ENCODE measurements at places on chromosomes 1 and 21.

DNA sequence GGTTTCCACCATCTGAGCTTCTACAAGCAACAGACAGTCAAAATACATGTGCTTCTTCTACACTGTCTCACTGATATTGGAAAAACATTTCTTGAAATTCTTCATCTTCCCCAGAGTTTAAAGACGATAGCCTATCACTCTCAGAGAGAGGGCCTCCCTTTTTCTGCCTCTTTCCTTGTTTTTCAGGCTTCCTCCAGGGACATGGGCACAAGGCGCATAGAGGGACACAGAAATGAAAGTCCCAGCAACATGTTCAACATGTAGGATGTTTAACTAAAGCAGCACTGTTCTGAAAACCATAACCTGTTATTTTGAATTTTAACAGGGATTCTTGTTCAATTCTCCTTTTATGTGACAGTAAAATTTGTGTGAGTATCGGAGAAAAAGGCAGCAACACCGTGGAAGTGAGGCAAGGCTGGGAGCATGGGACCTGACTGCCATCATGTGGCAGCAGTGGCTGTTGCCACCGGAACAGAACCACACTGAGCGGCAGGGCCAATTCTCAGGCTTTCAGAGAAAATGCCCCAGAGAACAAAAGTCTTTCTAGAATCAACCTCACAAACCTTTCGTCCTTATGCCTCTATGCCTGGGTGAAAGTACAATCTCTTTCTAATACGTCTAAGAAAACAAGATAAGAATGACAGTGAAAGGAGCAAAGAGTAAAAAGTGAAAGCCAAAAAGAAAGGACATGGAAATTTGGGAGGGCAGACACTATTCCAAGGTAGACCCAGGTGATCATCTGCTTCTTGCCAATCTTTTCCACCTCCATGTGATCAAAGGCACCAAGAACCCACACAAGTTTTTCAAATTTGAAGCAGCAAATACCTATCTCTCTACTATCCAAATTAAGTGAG is 54.5 kb downstream of the PCNX2 start:
- DNase-seq = no peak

DNA sequence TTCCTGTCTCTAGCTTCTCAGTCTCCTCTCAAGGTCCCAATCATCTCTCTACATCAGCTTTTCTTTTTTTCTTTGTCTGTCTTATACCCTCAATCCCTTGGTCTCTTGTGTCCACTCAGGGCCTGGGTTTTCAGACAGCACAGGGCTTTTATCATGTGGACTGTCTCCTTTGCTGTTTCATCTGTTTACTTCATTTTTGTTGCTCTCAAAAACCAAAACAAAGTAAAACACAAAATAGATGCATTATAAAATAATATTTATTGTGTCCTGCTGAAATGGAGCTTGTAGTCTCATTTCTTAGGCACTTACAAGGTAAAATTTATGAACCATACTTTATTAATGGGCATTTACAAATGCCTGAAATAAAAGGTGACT is 17.8 kb upstream of the SLAMF6 start:
- no peak for DNase-seq

GRCh38 chr1:5658340-5659316 is 333.6 kb downstream of the NPHP4 start:
- no peak for DNase-seq

DNA sequence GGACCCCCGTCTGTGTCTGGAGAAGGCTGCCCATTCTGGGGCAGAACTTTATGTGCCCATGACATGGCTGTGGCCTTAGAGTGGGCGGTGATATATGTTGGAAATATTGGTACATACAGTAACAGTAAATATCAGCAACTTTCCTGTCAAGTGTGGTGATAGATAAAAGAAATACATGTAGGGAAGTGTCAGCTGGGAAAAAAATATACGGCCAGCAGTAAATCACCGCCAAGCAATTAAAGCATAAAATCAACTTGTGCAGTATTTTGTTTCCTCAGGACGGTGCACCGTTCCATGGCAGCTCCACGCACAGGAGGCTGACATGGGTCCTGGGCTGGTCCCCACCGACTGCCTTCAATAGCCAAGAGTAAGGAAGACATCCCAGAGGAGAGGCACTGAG is 27.4 kb downstream of the LHX4 start:
- DNase-seq = no peak

GRCh38 chr1:155978973-155979429 is 654 bp upstream of the ARHGEF2 start:
- DNase-seq = no peak

DNA sequence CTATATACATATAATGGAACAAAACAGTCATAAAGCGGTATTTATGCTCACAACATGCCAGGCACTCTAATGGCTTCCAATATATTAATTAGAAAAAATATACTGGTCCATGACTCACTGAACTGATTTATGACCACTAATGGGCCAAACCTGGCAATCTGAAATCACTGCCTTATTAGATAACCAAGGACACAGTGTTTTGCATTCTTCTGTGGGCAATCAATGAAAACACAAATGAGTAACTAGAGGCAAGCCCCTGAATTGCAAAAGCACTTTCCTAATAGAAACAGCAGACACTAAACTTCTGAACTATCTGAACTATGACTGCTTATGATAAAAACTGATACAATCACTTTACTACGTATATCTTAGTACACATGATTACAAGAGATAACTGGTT is 3.5 kb downstream of the GCLM start:
- DNase-seq = no peak

DNA sequence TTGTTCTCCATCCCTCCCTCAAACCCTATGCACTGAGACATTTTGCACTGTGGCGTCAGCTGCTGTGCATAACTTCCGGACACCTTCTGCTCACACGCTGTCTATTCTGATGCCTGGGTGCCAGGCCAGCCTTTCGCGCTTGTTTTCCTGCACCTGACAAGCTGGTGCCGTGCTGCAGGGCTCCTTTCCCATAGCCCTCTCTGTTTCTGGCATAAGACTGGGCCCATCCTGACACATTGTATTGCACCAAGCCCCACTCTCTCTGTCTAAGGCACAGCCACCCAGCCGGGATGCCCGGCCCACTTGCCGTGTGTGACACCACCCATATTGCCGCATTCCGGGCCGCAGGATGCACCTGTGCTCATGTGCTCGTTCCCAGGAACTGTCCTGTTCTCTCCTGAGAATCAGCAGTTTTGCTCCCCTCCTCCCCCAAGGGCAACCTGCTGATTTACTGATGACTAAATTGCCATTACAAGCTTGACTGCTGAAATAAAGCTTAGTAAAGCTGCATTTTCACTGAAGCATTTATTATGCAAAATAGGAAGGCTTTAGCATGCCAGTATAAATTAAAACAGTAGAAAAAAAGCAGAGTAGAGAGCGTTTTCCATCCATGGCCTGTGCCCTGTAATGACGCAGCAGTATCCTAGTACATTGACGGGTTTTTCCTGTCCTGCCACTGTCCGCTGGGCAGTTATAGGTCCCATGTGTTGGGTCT is 88.0 kb downstream of the CD247 start:
- peak; percentile 33 for DNase-seq

- DNase-seq = no peak
These were observed 22.4 kb downstream of the AADACL4 start for GRCh38 chr1:12666141-12666735.

DNA sequence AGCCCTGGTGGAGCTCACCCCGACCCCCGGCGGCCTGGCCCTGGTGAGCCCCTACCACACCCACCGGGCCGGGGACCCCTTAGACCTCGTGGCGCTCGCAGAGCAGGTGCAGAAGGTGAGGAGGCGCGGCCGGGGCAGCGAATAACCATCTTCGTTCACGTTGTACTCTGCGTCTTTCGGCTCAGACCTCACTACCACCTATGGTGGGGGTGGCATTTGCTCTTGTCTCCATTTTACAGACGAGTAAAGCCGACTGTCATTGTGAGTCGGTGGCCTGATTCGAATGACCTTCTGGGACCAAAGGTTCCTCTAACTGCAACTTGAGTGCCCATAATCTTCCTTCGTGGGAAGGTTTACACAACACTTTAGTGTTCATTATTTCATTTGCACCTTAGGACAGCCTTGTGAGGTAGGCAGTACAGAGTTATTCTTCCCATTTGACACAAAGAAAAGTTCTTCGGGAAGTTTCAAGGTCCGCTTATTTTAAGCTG is 506 bp downstream of the C1orf50 start:
- DNase-seq = no peak

GRCh38 chr1:19859876-19860275 is 22.3 kb upstream of the OTUD3 start:
- no peak for DNase-seq

GRCh38 chr1:155760751-155761475 is 72.0 kb downstream of the DAP3 start:
- DNase-seq = no peak

DNA sequence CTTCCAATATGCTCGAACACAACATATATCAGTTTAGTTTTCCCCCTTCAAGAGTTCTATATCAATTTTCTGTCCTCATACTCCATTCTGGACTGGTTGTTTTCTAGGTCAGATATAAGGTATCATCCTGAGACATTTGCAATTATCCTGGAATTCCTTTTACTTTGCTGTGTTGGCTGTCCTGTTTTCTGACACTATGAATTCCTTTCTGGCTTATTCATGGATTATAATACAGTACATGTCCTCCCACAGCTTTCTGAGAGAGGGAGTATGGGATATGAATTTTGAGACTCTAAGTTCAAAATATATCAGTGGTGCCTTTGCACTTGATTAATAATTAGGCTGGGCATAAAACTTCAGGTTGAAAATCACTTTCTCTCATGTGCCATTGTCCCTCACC is 11.9 kb downstream of the PHTF1 start:
- DNase-seq = no peak

Data from NCI-H1048 (cell line).